ENCODE measurements at places on chromosomes 3 and 15.

GRCh38 chr15:80570553-80570952 lies 124.6 kb upstream of the ABHD17C start:
- no peak for DNase-seq

DNA sequence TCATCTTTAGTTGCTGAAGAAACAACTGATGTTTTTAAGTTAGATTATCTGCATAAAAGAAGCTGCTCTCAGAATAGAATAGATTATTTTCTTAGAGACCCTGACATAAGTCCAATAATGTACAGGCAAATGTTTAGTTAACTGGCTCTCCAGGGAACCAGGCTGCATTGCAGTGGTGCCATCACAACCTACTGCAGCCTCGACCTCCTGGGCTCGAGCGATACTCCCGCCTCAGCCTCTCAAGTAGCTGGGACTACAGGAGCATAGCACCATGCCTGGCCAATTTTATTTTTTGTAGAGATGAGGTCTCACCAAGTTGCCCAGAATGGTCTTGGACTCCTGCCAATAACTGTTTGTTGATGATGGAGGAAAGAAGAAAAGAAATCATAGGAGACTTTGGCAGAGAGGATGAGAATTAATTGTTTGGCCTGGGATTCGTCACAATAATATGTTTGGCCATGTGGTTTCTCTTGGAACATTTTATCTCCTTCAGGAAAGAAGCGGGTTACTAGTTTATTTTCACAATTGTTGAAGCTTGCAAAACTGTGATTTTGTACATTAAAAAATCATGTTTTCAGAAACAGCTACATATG lies 429.2 kb downstream of the CADM2 start:
- DNase-seq: no peak

DNA sequence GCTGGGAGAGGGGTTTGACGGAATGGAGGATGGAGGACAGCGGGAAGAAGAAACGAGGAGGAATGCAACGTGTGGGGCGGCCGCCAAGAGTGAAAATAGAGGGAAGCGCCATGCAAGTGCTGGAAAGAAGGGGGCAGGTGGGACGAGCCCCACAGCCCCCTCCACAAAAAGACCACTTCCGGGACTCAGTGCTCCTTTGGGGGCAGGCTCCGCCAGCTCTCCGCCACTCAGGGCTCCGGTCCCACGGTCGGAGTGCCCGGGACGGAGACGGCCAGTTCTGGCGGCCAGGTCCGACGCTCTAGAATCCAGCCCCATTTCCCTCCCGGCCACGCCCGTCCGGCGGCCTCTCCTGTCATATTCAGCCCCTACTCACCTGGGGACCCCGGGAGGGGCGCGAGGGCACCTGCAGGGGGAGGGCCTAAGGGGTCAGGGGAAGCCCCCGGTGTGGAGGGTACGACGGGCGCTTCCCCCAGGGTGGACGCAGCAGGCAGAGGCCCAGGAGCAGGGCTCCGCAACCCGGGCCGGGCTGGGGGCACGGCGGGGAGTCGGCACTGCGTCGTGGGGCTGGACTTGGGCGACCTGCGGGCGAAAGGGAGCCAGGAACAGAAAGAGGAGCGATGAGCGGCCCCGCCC lies 25.5 kb upstream of the CSPG4 start:
- DNase-seq: no peak

DNA sequence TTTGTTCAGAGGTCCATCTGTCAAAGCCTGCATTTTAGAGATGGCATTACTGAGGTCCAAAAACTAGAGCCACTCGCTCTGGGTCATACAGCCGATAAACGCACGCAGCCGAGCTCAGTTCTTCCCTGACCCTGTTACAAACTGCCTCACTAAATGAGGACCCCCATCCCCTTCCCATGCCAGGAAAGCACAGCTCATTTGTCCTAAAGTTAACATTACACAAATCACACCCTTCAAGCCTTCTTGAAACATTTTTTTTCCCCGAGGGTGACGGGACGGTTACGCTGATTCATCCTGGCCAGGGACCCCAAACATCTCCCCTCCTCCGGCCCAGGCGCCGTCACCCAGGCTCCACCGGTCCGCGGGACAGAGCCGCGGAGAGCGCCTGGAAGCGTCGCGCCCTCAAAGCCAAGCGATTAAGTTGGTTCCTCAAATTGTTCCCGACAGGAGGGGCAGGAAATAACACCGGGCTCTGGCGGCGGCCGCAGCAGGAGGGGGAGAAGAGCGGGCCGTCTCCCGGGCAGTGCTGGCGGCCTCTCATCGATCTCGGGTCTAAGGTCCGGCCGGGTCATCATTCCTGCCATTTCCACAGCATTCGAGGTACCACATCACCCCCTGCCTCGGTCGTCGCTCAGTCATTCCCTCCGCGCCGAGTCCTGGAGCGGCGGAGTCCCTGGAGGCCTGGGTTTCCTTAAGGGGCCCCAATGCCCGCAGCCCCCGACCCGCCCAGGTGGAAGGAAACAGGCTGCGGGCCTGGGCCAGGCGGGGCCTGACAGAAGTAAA lies 619 bp upstream of the CMTM8 start:
- no peak for DNase-seq

DNA sequence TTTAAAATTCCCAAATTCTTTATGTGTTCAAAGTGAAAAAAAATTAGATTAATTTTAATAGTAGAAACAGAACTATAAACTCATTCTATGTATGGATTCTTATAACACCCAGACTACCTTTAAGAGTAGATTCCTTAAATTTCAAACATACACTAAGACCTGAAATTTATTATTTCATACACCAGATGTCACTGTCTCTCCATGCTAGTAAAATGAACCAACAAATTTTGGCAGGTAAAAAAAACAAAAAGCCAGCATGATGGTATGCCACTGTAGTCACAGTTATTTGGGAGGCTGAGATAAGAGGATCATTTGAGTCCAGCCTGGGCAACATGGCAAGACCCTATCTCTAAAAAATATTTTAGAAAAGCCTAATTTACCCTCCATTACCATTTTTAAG lies 461.3 kb upstream of the NAALADL2 start:
- DNase-seq: no peak

DNA sequence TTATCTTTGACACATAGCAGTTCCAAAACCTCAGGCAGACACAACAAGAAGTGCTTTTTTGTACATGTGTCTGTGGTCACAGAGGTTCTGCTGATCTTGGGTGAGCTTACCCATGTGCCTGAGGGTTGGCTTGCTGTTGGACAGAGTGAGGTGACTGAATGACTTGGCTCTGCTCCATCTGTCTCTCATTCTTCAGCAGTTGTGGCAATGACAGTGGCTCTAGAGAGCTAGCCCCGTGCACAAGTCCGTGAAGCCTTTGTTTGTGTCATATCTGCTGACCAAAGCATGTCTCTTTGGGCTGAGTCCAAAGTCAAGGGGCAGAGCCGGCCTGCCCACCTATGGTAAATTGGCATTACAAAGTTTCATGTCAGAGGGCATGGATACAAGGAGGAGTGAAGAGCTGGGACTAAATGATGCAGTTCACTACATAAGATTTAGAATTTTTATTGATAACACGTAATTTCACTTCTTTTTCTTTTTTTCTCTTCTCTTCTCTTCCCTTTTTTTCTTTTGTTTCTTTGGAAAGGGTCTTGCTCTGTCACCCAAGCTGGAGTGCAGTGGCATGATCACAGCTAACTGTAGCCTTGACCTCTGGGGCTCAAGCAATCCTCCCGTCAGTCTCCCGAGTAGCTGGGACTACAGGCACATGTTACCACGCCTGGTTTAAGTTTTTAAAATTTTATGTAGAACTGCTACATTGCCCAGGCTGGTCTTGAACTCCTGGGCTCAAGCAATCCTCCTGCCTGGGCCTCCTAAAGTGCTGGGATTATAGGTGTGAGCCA lies 77.9 kb downstream of the ITPR1 start:
- no peak for DNase-seq

Measured in effector memory CD8-positive, alpha-beta T cell (primary cell).